Purkinje cell (primary cell): ENCODE measurements at places on chromosomes 3 and 15. TPM values are rescaled to one million over a fixed set of nuclear protein-coding genes. Genes with fewer than 3 reads are reported as not detected.

FOXB1 gene
- polyA plus RNA-seq, result not detected in 2 replicates

PLA1A gene
- polyA plus RNA-seq, result 0.24 TPM in 1 of 2 replicates, not detected in the other

CCR2 gene
- not detected in 2 replicates for polyA plus RNA-seq

SMARCC1 gene
- polyA plus RNA-seq, result 1.2 and 3.2 TPM in 2 replicates

CHRNA5 gene
- polyA plus RNA-seq, result 0.16 and 7.7 TPM in 2 replicates

EPHB3 gene
- 0.05 and 0.20 TPM in 2 replicates for polyA plus RNA-seq

DNASE1L3 gene
- not detected in 2 replicates for polyA plus RNA-seq

GOLGA8K gene
- not detected in 2 replicates for polyA plus RNA-seq

SLC22A13 gene
- 0.15 TPM in 1 of 2 replicates, not detected in the other for polyA plus RNA-seq

TGM4 gene
- not detected in 2 replicates for polyA plus RNA-seq

SLTM gene
- 64.8 and 85.0 TPM in 2 replicates for polyA plus RNA-seq

TM4SF1 gene
- 1.5 and 4.7 TPM in 2 replicates for polyA plus RNA-seq

PLSCR2 gene
- 9.1 and 10.3 TPM in 2 replicates for polyA plus RNA-seq

IL20RB gene
- polyA plus RNA-seq, result not detected in 2 replicates

FBXW12 gene
- polyA plus RNA-seq, result 0.17 TPM in 1 of 2 replicates, not detected in the other

CD276 gene
- polyA plus RNA-seq, result 1.3 and 2.0 TPM in 2 replicates

KBTBD8 gene
- polyA plus RNA-seq, result 1.5 and 12.0 TPM in 2 replicates

PFN2 gene
- polyA plus RNA-seq, result 155 and 177 TPM in 2 replicates

SEMA6D gene
- 20.1 and 25.1 TPM in 2 replicates for polyA plus RNA-seq
